ENCODE measurements at places on chromosomes 11 and 22.
A peak's percentile ranks its signal among the peaks of the same experiment; 100 is the strongest.

DNA sequence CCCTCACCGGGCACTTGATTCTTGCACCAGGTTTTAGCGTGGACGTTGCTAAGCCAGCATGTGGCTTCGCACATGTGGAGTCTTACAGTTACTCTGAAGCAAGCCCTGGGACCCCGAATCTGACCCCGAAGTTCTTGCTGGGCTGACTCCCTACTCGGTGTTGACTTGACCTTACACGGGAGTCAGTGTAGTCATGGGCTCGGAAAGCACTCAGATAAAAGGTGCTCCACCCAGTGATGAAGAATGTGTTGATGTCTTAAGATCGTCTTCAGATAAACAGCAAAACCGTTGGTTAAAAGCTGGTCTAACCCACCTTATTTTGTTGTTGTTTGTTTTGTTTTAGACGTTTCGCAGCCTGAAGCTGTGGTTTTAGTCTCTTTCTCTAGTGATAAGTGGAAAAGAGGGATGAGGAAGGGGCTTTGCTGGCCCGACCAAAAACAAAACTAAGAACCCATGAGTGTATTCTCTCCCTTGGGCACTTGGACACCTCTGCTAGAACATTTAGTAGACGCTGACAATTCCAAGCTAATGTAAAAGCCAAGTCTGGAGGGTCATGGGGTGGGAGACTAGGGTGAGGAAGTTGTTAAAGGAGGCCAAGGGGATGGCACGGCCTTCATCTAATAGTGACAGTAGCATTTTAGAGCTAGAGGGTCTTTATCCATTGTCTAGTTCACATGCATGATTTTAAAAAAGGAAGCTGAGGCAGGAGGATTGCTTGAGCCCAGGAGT lies 69.9 kb downstream of the BCR start:
- DNase-seq = no peak

DNA sequence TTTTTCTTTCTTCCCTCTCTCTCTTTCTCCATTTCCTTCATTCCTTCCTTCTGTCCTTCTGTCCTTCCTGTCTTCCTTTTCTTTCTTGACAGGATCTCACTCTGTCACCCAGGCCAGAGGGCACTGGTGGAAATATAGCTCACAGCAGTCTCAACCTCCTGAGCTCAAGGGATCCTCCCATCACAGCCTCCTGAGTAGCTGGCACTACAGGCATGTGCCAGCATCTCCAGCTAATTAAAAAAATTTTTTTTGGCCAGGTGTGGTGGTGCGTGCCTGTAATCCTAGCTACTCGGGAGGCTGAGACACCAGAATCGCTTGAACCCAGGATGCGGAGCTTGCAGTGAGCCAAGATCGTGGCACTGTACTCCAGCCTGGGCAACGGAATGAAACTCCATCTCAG lies 4.8 kb upstream of the DUSP8 start:
- DNase-seq = no peak

DNA sequence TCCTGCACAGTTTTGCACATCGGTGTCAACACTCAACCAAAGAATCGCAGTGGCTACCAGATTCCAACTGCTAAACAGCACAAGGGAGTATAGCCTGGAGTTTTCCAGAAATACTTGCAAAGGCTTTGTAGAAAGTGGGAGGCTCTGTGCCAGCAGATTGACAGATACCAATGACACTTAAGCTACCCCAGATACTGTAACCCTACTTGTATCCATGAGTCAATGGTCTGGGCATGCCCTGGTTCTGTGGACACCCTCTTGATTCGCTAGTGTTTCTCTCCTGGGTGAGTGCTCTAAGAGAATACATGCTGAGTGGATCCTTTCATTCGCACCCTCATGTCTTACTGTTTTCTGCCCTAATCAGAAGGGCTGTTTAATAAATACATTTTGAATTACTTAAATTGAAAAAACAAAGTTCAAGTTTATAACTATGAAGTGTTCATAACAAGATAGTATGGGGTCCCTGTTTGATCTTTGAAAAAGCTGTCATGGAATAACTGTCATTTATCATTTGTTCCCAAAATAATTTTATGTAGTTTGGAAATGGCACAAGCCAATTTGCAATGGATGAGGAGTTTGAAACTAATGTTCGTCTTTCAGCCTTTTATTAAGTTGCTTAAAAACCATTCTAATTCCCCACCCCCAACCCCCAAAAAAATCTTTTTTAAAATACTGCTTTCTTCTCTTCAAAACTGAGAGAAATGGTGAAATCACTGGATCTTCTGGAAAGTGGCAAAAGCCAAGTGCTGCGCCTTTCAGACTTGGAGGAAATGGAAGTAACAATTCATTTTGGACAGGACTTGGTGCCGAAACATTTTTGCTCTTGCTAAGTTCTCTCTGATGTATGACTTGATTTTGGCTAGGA lies 600.5 kb upstream of the TENM4 start:
- DNase-seq = no peak

DNA sequence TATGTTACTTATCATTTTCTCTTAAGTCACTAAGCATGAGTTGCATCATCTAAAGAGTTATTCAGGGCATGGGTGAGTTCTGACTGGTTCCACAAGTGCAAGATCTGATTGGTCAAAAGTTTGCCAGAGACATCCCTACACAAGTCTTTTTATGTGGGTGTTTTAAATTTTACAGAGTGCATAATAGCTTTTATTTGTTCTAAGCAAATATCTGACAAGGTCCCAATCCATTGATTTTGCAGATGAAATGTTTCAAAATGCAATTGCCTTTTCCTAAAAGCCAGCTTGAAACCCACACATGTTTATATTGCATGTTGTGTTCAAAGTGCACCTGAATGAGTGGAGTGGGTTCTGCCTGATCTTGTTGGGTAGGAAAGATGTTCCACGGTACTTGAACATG lies 101.7 kb upstream of the PAX6 start:
- DNase-seq = no peak

DNA sequence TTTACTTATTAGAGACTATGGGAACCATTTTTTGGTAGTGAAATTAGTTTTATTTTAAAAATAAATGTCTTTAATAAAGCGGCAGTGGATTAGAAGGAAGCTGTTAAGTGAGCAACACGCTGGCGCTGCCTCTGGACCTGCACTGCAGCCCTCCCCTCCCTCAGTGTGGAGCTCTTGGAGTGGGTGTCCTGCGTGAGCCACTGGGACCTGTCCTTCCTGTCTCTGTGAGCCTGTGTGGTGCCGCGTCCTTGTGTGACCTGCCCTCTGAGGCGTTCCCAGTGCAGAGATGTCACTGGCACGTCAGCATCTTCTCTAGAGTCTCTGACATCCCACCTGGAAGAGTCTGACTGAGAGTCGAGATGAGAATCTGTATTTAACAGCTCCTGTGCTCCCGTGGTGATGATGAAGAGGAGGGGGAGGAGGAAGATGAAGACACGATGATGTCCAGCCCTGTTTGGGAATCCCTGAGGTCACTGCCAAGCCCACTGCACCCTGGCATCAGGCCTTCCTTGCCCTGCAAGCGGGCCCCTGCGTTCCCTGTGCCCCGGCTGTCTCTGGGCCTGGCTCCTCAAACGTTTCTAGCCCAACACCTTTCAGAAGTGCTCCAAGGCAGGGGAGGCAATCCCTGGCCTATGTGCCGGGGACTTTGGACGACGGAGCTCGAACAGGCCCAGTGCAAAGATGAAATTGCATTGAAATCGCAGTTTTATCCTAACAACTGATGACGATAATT lies 271.8 kb downstream of the TBC1D22A start:
- DNase-seq = no peak

- DNase-seq = no peak
Measured at GRCh38 chr22:45529971-45530575, 27.4 kb downstream of the FBLN1 start.

- DNase-seq = no peak
Measured at GRCh38 chr11:44855493-44855849, 95.2 kb downstream of the TP53I11 start.

DNA sequence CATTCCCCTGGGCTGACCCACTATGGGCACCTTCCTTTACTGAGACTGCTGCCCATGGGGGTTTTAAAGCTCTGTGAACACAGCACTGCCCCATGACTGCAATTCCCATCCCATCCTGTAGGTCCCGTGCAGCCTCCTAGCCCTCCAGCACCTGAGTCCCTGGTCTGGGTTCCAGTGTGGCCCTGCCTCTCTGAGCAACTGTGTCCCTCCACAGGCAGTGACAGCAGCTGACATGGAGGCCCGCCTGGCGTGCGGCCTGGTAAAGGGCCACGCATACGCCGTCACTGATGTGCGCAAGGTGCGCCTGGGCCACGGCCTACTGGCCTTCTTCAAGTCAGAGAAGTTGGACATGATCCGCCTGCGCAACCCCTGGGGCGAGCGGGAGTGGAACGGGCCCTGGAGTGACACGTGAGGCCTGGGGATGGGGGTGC lies 12.6 kb downstream of the OMP start:
- no peak for DNase-seq

DNA sequence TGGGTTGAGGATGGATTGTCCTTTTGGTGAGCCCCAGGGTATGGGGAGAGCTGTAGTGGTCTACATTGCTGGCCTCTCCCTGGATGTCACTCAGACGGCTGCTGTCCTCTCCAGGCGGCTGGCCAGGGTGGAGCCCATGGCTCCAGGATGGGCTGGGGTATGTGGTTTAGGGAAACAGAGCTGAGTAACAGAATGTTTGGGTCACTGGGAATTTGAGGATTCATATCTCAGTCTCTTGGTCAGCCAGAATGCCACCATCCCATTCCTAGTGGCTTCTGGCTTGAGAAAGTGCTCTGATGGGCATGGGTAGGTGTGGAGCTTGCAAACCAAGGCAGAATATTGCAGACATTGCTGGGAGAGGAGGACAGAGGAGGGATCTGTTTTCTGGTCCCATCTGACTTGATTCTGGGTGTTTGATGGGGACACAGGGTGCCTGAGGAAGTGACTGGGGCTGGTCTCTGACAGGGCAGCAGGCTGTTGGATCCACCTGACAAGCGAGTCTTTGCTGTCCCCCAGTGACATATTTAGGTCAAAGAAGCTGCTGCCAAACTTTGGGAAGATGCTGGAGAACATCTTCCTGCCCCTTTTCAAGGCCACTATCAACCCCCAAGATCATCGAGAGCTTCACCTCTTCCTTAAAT lies 41.4 kb downstream of the AMPD3 start:
- DNase-seq = no peak

- DNase-seq = no peak
Measured at GRCh38 chr11:16897470-16898061, 116.6 kb downstream of the PLEKHA7 start.

- DNase-seq = no peak
Measured at GRCh38 chr11:3046190-3046589, 11.0 kb downstream of the CARS1 start.

- no peak for DNase-seq
Measured at GRCh38 chr11:108836541-108836940, 171.7 kb downstream of the DDX10 start.

DNA sequence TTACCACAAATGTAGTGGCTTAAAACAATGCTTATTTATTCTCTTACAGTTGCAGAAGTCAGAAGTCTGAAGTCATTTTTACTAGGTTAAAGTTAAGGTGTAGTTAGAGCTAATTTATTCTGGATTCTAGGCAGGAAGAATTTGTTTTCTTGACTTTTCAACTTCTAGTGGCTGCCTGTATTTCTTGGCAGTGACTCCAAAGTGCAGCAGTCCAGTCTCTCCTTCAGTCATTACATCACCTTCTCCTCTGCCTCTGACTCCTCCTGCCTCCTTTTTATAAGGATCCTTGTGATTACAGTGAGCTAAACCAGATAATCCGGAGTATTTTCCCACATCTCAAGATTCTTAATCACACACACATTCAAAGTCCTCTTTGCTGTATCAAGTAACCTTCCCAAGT lies 581.4 kb downstream of the KCNA4 start:
- no peak for DNase-seq

- DNase-seq = no peak
Measured at GRCh38 chr11:69108030-69108429, 47.7 kb upstream of the SMIM38 start.

DNA sequence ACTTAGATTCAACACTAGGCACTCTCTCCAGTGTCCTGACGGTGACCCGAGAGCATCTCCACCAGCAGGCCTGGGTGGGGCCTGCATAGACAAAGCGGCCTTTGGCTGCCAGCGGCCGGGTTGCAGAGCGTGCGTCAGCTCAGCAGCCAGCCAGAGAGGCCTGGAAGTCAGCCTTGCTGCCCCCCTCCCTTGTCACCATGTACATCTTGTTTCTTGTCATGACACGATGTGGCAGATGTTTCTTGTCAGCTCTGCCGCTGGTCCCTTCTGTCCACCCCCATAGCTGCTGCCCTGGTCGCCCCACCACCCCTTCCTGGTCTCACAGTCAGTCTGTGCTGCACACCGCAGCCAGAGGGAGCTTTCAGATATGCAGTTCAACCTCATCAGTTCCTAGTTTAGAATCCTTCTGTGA lies 33.1 kb upstream of the CBX7 start:
- peak; percentile 61 for DNase-seq

DNA sequence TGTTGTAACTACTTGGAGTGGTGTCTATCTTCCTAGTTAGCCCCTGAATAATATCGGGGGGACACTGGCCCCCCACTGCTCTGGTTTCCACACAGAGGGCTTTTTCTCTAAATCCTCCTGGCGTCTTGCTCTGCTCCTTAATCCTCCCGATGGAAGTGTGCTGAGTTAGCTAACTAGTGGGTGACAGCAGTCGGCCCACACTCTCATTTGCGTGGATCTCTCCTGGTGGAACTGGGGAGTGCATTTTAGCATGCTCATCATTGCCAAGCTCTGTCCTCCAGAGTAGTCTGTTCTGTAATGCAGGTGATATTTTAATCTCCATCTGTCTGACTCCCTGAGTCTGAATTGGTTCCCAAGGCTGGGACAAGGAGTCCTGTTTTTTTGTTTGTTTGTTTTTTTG lies 46.1 kb upstream of the RASSF10 start:
- DNase-seq = no peak

- no peak for DNase-seq
Measured at GRCh38 chr22:33707581-33707980, 212.7 kb downstream of the LARGE1 start.

DNA sequence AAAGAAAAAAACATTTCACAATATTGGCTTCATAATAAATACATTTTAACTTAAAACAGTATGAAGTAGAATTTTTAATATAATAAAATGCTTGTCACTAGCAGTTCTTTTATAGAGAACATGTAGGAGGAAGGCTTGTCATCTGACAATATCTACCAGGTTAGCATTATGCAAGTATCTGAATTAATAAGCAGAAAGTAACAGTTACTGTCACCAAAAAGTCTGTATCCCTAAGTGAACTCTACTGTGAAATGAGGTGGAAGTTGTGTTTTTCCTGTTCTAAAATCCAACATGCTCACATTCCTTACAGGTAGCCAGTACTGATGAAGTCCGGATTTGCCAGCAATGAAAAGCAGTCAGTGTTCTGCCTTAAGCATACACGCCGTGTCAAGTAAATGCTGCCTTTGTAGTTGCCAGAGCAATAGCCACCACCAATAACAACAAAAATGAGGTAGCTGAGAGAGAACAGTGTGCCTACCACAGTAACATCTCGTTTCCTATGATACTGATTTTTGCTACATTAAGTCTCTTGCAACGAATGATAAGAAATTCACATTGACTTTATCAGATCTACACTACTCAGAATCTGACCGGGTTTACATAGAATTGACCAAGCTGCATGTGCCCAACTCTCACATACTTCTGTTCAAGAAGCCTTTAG lies 95.5 kb downstream of the SIK3 start:
- DNase-seq = no peak

DNA sequence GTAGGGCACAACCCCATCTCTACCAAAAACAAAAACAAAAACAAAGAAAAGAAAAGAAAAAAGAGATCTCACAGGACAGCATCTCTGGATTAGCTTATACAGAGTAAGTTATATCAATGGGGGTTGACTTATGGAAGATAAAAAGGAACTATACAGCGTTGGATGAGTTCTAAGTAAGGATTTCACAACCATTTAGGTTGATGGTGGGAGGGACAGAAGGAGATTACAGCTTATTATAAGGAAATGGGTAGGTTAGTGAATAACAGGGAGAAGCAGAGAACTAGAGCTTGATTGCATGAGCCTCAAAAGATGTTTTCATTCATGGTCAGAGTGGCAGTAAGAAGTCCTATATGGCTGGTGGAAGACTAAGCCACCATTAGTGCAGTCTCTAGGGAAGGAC lies 60.3 kb downstream of the CECR2 start:
- no peak for DNase-seq

All from hindlimb muscle (tissue), 1 donor.